ENCODE measurements at places on chromosomes 1 and 21.

DNA sequence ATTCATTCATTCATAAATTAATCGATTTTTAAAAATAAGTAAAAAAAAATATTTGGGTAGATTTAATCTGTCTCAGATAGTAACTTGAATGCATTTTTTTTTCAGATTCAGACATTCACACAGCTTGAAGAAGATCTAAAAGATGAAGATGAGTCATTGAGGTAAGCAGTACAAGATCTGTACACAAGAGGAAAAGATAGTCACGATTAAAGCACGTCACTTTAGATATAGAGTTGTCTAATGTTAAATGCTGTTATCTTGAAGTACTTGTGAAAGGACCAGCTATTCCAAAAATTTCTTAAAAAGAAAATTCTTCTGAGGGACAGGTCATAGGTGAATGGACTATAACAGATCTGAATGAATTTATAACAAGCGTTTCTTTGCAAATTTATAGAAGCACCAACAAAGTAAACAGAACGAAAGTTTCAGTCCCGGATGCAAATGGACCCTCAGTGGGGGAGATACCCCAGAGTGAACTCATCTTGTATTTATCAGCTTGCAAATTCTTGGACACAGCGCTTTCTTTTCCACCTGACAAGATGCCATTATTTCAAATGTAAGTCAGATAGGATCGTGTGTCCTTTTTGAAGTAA, 31.2 kb upstream of the MORC3 start:
- DNase-seq, result no peak

GRCh38 chr1:99503276-99503747, 142.6 kb upstream of the PALMD start:
- no peak for DNase-seq

GRCh38 chr21:33377221-33377920, 25.8 kb upstream of the IFNGR2 start:
- no peak for DNase-seq

DNA sequence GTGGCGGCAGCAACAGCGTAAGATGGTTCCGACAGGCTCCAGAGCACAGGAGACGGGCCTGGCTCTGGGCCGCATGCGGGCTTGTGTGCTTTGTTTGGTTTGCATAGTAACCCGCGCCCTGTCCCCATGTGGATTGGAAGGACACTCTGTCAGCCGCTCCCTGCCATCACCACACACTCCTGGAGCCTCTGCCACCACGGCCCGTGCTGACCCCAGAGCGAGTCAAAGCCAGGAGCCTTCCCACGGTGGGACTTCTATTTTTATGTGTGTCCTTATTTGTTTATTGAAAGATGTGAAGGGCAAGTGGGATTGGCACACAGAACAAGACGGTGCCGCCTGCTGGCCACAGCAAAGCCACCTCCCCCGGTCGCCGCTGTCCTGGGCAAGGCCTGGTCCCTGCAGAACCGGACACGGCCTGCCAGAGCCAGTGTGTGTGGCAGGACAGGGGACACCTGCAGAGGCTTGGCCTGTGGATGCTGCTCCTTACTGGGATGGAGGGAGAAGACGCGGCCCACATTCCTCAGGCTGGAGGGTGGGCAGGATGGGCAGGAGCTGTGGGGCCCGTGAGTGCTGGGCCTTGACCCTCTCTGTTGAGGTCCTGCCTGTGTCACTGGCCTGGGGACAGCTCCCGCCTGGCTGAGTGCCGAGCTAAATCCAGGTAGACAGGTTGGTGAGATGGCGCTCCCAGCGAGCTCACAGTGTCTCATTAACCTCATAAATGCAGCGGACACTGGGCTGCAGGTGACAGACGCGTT, 64.4 kb downstream of the AGPAT3 start:
- DNase-seq, result no peak

- no peak for DNase-seq
Measured at GRCh38 chr21:26887251-26887650, 42.0 kb upstream of the ADAMTS1 start.

DNA sequence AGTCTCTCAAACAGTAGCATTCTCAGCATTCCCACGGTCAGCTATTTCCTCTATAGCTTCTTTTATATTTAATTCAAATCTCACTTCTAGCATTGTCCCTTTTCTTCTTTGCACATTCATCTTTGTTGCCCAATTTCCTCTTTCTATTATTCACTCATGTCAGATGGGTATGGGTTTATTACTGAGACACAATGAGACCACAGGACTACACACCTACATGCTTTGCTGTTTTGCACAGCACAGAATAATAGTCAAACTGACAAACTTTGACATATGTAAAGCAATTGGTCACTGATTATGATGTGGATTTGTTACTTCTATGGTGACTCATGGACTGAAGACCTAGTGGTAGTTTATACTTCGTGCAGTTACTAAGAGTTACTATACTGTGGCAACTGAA, 5.8 kb upstream of the CD1C start:
- no peak for DNase-seq

- no peak for DNase-seq
Measured at GRCh38 chr1:159473335-159473734, 33.8 kb downstream of the OR10J1 start.

DNA sequence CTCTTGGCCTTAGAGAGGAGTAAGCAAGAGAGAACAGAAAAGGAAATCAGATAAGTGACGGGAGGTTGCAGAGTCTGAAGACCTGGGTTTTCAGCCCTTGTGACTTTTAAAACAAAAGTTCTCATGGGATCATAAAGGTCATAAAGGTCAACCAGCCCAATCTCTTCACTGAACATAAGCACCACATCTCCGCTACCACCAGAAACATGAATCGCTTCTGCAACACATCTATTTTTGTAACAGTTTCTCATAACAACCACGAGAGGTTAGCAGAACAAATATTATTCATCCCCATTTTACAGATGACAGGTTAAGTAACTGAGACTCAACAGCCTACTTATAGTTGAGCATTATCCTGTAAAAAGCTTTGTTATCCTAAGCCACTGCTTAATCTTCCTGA, 5.9 kb downstream of the TRAPPC3 start:
- no peak for DNase-seq

DNA sequence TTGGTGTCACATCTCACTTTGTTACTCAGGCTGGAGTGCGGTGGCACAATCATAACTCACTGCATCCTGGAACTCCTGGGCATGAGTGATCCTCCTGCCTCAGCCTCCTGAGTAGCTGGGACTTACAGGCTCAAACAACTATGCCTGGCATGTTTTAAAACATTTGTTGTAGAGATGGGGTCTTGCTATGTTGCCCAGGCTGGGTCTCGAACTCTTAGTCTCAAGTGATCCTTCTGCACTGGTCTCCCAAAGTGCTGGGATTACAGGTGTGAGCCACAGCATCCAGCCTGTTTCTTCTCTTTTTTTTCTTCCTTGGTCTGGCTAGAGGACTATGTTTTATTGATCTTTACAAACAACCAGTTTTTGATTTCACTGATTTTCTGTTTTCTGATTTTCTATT, 64.6 kb downstream of the LHX4 start:
- no peak for DNase-seq

- no peak for DNase-seq
Measured at GRCh38 chr1:20472121-20472520, 13.9 kb downstream of the CAMK2N1 start.
